Urothelium cell line (cell line): ENCODE measurements at places on chromosomes 2 and 18.

- DNase-seq = no peak
These were observed 20.8 kb upstream of the TUBB6 start for GRCh38 chr18:12287131-12287681.

- DNase-seq = no peak
These were observed 22.6 kb downstream of the ACSL3 start for GRCh38 chr2:222883420-222883819.

- no peak for DNase-seq
These were observed 169.7 kb upstream of the SMAD2 start for GRCh38 chr18:48100165-48100575.

DNA sequence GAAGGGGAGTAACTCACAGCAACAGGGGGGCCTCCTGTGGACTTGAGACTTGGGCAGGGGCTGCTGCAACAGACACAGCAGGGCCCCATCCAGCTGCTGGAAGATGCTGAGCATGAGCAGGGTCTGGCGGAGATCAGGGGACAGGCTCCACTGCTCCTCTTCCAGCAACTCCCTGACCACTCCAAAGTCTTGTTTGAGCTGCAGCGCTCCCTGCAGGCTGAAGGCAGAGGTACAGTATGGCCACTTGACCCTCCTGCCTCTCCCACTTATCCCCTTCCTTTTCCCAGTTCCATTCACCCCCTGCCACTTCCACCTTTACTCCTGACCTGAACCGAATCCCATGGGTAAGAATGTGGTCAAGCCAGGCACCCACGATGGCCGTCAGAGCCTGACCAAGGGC is 2.4 kb upstream of the MRPL53 start:
- DNase-seq = no peak

- DNase-seq = no peak
These were observed 595.9 kb upstream of the LRRTM4 start for GRCh38 chr2:78118037-78118436.

DNA sequence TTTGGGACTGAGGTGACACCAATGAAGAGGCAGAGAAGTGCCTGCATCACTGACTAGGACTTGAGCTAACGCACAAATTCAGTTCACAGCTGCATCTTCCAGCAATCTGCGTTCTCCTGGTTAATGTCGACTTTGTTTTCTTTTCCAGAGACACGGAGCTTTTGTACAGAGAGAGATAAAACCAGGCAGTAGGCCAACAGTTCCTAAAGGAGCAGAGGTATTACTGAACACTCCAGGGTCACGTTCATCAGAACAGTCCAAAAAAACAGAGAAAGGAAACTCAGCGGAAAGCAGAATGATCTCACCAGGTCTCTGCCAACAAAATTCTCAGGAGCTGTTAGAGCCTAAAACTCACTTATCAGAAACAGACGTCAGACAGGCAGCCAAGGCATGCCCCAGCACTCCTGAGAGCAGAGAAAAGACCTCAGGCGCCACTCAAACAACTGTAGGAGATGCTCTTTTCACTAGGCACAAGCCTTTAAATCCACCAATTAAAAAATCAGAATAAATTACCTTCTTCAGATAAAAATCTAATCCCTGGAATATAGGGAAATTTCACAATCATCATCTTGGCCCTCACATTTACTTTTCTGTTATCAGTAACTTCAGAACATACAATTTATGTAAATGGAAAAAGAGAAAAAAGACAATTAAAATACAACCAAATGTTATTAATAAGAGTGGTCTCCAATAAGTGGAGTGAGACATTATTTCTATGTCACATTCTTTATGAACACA is 95.9 kb upstream of the SPTBN1 start:
- no peak for DNase-seq

- DNase-seq = peak; percentile 8
These were observed 120.5 kb downstream of the PMAIP1 start for GRCh38 chr18:60020107-60020925.

DNA sequence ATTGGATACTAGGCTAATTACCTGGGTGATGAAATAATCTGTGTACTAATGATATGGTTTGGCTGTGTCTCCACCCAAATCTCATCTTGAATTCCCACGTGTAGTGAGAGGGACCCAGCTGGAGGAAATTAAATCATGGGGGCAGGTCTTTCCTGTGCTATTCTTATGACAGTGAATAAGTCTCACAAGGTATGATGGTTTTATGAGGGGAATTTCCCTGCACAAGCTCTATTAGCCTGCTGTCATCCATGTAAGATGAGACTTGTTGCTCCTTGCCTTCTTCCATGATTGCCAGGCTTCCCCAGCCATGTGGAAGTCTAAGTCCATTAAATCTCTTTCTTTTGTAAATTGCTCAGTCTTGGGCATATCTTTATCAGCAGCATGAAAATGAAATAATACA is 394.1 kb upstream of the SYT4 start:
- DNase-seq = no peak

DNA sequence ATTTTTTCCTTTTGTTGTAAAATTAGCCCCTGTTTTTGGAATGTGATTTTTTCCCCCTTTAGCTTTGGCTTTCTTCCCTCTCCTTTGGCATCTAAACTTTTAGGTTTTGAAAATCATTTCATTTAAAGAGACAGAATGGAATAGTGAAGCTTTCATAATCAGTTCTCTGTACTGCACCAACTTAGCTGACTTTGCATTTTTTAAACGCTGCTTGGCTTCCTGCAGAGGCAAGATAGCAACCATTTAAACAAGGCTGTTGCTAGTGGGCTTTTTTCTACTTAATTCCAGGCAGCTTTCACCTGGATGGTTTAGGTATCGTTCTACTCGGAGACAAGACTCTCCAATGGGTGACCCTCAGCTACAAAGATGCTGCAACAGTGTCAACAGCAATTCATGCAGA is 267.9 kb upstream of the PKDCC start:
- DNase-seq = no peak

- no peak for DNase-seq
These were observed 119.7 kb downstream of the UPP2 start for GRCh38 chr2:158221063-158222020.

- no peak for DNase-seq
These were observed 131.1 kb downstream of the LRRTM4 start for GRCh38 chr2:77391119-77391518.

DNA sequence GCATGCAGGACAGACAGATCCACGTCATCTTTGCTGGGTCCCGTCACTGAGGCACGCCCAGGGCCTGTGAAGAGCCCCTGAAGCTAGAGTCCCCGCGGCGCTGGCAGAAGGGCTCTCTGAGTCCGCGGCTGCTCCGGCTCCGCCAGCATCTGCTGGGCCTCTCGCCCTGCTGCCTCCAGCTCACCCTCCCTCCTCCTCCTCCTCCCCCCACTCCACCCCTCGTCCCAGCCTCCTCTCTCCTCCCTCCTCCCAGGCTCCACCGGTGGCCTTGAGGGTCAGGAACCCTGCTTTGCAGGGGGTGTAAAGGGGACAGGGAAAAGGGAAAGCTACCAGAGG is at the start of gene TNS1:
Gene TNS1, minus strand, starts transcription at position 151 of the 336 bp plus-strand sequence. Its CDS starts 123 bp downstream, at position 28.
- peak; percentile 51 for DNase-seq

DNA sequence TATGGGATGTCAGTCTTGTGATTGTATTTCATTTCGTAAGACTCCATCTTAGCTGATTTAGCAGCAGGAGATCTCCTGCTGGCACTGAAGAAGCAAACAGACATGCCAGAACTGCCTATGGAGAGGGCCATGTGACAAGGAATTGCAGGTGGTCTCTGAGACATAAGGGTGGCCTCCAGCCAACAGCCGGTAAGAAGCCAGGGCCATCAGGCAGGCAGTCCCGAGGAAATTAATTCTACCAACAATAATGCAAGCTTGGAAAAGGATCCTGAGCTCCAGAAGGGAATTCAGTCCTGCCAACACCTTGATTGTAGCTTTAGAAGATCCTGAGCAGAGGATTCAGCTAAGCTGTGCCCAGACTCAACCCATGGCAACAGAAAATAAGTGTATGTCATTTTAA is 87.1 kb upstream of the DNAJC10 start:
- DNase-seq = no peak

DNA sequence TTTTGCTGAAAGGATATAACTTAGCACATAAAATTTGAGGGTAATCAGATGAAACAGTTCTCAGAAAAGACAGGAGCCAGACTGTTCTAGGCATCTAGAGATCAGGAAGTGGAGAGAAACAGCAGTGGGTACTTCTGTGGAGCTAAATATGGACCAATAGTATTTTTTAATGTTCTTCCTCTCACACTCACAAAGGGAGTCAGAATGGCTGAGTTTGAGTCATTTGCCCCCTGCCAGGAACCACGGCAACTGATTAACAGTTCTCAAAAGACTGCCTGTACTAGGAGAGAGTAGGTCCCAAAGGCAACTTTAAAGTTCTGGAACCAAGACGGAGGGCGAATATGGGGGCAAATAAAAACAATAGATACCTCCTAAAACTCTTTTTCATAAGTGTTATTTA is 107.5 kb downstream of the GULP1 start:
- no peak for DNase-seq

DNA sequence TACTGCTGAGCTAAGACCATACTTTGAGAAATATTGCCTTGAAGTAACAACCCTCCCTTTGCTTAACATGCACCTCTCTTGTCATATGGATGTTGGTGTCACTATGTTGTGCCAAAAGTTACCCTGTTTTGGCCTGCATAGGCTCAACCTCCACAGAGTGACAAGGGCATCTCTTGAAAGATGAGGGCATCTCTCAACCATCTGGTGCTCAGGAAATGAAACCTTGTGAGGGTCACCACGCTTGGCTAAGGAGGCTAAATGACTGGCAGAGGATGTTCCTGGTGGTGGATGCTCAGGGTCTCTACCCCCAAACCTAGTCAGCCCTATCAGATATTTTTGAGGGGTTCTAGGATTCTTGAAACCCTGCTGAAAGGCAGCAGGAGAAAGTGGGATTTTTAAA is 2.3 kb downstream of the LHCGR start:
- DNase-seq = no peak

GRCh38 chr18:48116873-48117630 is 186.6 kb upstream of the SMAD2 start:
- DNase-seq = no peak

- DNase-seq = no peak
These were observed 509.7 kb downstream of the TDRD15 start for GRCh38 chr2:21633466-21633865.

GRCh38 chr2:109451671-109452070 is 162.1 kb downstream of the SEPTIN10 start:
- no peak for DNase-seq

DNA sequence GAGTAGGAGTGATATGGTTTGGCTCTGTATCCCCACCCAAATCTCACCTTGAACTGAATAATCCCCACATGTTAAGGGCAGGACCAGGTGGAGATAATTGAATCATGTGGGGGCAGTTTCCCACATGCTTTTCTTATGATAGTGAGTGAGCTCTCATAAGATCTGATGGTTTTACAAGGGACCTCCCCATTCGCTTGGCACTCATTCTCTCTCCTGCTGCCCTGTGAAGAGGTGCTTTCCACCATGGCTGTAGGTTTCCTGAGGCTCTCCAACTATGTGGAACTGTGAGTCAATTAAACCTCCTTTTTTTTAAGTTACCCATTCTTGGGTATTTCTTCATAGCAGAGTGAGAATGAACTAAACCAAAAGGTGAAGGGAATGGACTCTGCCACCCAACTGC is 207.5 kb downstream of the LOXHD1 start:
- no peak for DNase-seq

DNA sequence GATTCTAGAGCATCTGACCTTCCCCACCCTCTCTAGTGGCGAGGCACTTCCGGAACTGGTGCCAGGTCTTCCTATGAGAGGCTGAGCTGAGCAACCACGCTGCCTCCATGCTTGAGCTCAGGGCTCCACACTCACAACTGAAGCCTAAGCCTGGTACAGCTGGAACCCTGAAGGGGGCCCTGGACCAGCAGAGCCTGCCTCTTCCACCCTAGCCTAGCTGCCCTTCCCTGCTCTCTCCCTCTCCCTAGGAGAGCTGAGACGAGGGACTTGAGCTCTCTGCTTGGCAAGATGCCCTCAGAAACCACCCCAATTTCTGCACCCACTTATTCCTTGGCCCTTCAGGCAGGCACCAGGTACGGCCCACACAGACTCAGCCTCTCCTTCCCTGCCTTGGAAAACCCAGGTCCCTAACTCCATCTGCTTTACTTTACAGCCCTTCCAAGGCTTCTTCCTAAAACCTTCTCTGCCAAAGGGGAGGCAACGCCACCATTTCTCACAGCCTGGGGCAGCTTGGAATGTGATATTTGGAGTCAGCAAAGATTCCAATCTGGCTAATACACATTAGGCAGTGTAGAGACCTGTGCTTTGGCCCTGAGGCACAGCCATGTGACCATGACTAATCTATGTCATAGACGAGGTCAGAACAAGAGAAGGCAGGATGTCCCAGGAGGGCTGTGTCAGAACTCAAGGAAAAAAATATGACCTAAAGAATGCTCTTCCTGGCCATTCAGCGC is 18.8 kb downstream of the COX7A2L start:
- DNase-seq = peak; percentile 80

DNA sequence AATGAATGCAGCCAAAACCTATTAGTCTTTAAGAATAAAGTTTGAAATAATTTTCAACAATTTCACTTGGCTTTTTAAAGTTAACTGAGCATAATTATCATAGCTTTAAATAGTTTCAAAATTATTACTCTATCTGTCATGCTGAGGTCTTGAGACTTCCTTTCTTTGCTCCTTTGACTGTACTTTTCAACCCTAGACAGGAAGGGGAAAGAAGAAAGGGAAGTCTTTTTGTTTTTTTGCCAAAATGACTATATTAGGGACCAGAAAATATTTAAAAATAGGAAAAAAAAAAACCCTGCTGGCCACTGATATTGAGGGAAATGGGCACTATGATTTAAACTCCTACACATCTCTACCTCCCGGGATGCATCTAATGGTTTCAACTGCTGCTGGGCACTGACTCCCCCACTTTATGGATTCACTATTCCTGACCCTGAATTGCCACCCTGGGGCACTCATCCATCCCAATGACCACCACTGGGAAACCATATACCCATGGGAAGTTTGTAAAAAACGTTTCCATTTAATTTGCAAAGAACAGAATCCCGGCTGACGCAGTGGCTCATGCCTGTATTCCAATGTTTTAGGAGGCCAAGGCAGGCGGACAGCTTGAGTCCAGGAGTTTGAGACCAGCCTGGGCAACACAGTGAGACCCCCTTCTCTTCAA is 50.5 kb downstream of the GAREM1 start:
- DNase-seq = no peak

DNA sequence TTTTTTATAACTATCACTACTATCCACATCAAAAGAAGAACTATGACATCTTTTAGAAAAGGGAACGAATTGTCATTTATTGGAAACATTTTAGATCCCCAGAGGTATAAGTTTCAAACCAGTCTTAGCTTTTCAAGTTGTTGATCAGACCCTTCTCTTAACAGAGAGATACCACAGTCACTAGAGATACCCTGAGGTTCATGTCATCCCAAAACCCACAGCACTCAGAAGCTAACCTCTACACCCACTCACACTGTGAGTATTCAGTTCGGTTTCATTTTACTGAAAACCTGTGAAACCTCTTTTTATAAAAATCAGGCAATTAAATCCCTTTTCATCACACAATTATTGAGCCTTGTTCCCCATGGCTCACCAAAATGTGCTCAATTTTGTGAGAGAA is 156.2 kb downstream of the DTNA start:
- no peak for DNase-seq
